ENCODE measurements at places on chromosomes 2 and 18. TPM values are rescaled to one million over a fixed set of nuclear protein-coding genes. Genes with fewer than 3 reads are reported as not detected.

GRCh38 chr2:102755284-102755683, 6.5 kb upstream of the TMEM182 start:
- DNase-seq: peak; percentile 13

GRCh38 chr2:231684314-231685223, 23.8 kb upstream of the PTMA start:
- DNase-seq: no peak

DNA sequence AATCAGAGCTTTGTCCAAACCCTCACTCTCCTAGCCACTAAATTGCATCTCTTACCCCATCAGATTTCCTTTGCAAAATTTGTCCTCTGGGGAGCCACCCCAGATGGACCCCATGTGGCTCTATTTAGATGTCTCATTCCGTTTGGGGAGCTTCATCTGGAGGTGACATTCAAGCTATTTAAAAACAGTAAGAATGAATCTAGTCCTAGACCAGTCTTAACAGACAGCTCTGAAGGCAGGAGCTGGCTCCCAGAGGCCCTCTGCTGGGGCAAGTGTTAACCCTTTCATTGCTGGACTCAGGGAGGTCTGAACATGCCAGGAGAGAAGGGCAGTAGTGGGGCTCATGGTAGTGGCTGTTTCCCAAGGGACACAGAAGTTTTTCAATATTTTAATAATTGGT, 59.2 kb downstream of the RPL37A start:
- no peak for DNase-seq

DNA sequence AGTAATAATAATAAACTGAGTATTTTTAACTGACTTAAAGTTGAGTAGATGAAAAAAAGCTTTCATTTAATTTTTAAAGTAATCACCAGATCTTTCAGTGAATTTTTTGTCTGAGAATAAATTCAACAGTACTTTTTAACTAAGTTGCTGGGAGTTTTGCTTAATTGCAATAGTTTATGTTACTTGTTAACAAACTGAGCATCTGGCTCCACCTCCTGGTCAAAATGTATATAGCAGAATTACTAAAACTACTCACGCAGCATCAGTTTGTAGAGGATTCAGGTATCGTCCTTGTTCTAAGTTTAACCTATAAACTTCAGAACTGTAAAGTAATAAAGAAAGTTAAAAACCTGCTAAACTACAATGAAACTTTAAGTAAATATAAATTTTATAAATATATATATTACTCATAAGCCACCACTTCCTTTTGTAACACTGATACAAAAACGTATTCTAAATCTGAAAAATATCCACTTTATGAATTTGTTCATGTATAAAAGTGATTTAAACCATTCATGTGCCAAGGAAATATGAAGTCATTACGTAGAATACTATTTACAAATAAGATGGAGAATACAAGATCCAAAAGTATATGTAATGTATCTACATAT, 21.3 kb downstream of the NOL10 start:
- peak; percentile 82 for DNase-seq

GRCh38 chr18:8722946-8723820, 17.8 kb downstream of the MTCL1 start:
- no peak for DNase-seq

SOX11 gene
- total RNA-seq: 26.5 TPM
